Neural progenitor cell (in vitro differentiated cells): ENCODE measurements at places on chromosomes 4 and X.

DNA sequence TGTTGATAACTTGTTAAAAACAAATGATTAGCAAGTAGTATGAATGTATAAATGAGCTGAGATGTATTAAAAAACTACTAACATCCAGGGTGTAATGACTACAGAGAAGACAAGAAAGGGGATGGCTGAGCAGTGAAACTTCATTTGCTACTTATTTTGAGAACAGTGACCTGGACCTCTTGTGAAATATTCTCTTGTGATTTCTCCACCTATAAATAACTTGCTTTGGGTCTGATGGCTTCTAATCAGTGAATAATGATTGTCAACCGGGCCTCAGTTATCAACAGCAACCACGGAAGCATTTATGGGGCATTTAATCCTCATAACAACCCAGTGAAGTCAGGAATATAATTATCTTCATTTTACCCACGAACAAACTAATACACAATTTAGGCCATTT lies 154.2 kb upstream of the HAND2 start:
- DNase-seq, result no peak

DNA sequence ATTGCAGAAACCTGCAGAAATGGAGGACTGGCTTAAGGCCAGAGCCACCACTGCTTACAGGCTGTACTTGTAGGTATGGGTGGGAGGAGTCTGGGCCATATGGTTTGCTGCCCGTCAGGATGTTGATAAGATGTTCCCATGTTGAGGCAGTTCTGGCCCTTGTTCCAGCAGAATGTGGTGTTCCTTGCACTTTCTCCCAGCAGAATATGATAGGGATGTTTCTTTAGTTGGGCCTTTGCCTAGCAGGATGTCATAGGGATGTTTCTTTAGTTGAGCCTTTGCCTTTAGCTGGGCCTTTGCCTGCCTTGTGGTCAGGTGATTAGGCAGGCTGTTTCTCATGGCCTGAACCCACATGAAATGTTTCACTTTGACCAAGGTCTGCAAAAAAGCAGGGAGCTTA lies 139.1 kb upstream of the PAQR3 start:
- no peak for DNase-seq

DNA sequence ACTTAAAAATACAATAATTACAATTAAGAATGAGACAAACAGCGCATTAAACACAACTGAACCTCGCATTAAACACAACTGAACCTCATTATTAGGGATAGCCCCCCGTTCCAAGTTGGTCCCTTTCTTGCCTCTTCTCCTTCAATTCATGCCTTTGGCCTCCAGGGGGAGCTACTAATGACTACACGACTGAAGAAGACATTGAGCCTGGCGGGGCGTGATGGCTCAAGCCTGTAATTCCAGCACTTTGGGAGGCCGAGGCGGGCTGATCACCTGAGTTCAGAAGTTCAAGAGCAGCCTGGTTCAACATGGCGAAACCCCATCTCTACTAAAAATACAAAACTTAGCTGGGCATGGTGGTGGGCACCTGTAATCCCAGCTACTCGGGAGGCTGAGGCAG lies 56.4 kb upstream of the NWD2 start:
- DNase-seq, result peak; percentile 28

- DNase-seq, result no peak
Measured at GRCh38 chr4:158302076-158302866, 92.0 kb downstream of the TMEM144 start.

- DNase-seq, result no peak
Measured at GRCh38 chr4:6134612-6135220, 65.6 kb downstream of the JAKMIP1 start.

DNA sequence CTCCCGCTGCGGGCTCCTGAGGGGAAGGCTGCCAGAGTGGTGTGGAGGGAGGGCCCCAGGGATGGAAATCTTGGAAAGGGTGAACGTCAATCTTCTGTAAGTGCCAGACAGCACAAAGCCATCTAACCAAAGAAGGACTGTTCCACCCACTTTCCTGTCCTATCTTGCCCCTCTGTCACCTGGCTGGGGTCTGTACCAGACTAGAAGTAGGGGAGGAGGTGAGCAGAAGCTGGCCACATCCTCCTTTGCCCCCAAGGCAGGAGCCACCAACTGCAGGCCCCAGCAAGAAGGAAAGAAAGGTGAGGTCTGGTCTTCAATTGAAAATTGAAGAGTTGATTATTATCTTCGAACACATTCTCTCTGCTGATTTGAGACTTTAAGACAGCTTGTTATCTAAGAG lies 214.4 kb upstream of the LEF1 start:
- DNase-seq, result no peak

DNA sequence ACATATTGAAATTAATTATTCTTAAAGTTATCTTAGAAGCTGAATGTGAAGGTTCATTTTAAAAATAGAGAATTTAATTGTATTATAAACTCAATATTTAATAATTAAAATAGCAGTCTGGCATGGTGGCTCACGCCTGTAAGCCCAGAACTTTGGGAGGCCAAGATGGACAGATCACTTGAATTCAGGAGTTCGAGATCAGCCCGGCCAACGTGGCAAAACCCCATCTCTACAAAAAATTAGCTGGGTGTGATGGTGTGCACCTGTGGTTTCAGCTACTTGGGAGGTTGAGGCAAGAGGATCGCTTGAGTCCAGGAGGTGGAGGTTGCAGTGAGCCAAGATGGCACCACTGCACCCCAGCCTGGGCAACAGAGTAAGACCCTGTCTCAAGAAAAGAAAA lies 659.9 kb upstream of the AGA start:
- no peak for DNase-seq

GRCh38 chrX:139287155-139287924 lies 243.2 kb upstream of the F9 start:
- no peak for DNase-seq

DNA sequence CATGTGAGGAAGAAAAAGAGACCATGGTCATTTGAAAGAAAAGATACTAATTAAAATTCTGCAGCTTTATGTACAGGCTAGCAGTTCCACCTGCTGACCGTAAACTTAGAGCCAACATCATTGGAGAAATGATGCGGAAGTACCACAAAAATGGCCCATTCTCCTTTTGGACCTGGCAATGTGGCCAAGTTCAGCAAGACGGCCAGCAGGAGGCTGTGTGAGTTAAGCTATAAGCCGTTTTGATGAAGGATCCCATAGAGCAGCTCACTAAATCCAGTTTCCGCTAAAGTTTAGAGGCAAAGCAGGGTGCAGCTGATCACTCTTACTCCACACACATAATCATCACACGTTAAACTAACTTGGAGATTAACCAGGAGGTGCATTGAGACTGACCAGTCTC lies 133.8 kb downstream of the LDB2 start:
- DNase-seq, result peak; percentile 26

GRCh38 chr4:106183551-106183950 lies 132.5 kb downstream of the TBCK start:
- DNase-seq, result no peak

DNA sequence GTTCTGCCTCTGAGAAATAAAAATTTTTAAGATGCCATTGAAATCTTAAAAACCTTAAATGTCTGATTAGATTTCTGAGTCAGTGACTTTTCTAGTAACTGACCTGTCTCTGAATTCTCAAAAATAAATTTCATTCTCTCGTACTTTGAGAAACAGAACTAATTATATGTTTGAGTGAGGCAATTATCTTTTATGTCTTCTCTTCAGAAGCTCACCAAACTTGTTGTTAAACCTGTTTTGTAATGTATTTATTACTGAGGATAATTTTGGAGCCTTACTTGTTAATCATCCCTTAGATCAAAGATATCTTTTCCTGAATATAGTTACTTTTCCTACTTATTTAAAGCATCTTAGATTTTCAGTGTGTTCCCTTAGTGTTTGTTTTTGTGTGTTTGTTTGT lies 64.5 kb upstream of the MMAA start:
- DNase-seq, result no peak

DNA sequence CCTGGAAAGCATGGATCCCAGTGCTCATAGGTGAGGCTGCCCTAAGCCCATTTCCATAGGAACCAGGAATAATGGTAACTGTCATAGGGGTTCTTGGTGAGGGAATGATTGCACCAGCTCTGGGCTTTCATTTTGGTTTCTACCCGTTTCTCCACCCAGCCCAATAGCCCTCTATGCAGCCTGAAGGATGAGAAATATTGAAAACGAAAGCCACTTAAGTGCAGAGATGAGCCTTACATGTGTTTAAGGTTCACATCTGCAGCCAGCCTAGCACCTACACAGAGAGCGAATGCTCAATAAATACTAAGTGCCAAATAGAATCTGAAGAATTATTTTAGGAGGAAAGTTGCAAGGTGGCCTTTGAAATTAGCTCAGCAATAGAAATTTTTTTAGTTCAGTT lies 60.4 kb downstream of the MCF2 start:
- no peak for DNase-seq

- DNase-seq, result peak; percentile 31
Measured at GRCh38 chr4:183823434-183823833, 81.7 kb upstream of the STOX2 start.

- DNase-seq, result no peak
Measured at GRCh38 chr4:67634741-67635140, 66.2 kb downstream of the UBA6 start.

- peak; percentile 9 for DNase-seq
Measured at GRCh38 chrX:153353416-153353815, 19.5 kb downstream of the ZNF275 start.

DNA sequence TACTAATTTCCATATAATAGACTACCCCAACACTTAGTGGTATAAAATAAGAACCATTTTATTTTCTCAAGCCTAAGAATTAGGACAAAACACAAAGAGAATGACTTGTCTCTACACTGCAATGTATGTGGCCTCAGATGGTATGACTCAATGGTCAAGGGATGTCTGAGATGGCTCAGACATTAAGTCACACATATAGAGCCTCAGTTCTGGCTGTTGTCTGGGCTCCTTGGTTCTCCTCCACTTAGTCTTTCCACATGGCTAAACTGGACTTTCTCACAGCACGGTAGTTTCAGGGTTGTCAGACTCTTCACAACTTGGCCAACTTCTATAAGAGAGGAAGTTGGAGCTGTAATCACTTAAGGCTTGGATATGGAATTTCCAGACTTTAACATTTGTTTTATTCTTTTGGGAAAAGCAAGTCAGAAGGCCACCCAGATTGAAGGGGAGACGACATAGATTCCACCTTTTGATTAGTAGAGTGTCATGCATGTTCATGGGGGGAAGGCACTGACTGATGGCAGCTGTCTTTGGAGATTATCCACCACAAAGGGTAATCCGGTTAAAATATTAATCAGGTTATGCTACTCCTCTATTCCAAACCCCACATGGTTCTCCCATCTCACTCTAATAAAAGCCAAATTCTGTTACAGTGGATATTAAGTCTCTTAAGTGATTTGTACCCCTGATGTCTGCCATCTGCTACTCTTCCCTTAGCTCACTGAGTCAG lies 9.4 kb downstream of the IL15 start:
- DNase-seq, result no peak

GRCh38 chr4:6196871-6197270 lies 3.5 kb downstream of the JAKMIP1 start:
- DNase-seq, result no peak

DNA sequence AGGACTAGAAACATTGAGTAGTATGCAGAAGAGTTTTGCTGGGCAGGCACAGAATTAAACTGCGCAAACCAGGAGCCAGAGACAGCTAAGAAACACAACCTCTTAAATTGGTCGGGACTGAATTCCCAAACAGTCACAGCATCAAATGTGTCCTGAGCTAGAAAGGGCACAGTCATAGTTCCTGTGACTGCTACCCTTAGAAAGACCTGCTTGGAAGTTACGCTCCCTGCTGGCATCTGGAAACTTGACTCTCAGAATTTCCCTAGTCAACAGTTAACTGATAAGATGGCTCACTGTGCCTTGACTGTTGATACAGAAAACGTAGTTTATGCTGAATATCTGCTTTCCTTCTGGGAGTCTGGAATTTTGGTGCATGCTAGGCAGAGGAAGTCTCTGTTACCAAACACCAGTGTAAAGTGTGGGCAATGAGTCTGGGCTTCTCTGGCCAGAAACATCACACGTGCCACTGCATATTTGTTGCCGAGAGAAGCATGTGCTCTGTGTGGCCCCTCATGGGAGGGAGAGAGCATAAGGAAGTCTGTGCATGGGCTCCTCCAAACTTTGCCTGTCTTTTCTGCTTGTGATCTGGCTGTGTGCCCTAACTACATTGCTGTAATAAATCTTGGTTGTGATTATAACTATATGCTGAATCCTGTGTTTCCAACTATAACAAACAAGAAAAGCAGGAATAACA lies 11.6 kb upstream of the EOLA2 start:
- DNase-seq, result no peak

- peak; percentile 23 for DNase-seq
Measured at GRCh38 chrX:13598877-13599276, 29.5 kb downstream of the EGFL6 start.

GRCh38 chr4:1576961-1577821 lies 106.9 kb downstream of the FAM53A start:
- DNase-seq, result peak; percentile 42

- no peak for DNase-seq
Measured at GRCh38 chrX:130578906-130579305, 177.1 kb downstream of the RBMX2 start.

- DNase-seq, result no peak
Measured at GRCh38 chr4:8207314-8207713, 8.2 kb downstream of the SH3TC1 start.

DNA sequence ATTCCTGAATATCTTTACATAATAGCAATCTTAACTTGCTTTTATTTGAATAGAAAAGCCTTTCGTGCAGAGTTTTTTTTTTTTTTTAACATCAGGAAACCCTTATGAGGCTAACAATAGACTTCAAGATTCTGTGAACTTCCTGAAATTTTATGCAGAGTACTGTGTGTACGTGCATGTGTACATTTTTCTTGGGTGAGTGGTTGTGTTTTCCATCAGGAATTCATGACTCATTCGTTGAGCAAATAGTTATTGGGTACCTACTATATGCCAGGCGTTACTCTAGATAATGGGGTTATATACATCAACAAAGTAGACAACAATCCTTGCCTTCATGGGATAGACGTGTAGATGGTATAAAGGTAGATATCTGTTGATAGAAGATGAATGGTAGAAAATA lies 59.1 kb downstream of the MRPL1 start:
- no peak for DNase-seq

DNA sequence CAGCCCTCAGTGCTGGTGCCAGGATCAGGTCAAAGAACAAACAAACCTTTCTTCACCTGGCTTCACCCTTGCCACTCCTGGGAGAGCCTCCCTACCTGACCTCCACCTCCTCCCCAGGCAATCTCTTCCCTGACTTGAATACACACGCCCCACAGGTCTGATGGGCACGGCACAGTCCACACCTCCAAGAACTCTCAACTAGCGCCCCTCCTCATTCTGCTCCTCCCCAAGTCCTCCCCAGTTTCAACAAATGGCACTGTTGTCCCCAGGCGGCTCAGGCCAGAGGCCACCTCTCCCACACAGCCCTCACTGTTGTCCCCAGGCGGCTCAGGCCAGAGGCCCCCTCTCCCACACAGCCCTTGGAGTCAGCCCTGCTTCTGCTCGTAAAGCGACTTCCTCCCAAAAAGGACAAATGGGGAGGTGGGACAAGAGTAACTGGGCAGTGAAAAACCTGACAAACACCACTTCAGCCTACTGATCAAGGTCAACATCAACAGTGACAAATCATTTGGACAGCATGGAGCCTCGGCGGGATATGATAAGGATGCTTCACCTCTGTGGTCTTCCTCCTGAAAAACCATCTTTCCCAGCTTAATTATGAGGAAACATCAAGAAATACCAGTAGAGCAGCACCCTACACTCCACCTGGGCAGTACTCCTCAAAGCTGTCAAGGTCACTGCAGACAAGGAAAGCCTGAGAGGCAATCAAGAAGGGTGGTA lies 2.9 kb downstream of the LETM1 start:
- no peak for DNase-seq
